ENCODE measurements at places on chromosomes 7 and 10.

GRCh38 chr10:22931948-22932347, 4.1 kb downstream of the ARMC3 start:
- DNase-seq: no peak

DNA sequence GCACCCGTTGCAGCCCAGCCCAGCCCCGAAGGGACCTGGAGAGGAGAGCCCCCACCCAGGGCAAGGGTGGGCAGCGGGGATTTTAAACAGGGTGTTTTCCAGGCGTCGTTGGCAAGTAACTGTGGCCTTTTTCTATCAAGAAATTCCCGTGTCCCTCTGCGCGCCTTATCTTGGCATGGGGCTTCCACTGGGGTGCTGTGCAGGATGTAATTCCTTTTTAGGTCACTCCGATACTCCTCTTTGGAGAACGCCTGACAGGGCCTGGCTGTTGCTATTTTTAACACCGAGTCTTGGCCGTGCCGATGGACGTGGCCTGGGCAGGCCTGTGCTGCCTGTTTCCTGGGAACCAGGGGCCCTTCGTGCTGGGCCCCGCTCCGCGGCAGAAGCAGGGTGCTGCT, 93.8 kb downstream of the INPP5A start:
- DNase-seq: no peak

DNA sequence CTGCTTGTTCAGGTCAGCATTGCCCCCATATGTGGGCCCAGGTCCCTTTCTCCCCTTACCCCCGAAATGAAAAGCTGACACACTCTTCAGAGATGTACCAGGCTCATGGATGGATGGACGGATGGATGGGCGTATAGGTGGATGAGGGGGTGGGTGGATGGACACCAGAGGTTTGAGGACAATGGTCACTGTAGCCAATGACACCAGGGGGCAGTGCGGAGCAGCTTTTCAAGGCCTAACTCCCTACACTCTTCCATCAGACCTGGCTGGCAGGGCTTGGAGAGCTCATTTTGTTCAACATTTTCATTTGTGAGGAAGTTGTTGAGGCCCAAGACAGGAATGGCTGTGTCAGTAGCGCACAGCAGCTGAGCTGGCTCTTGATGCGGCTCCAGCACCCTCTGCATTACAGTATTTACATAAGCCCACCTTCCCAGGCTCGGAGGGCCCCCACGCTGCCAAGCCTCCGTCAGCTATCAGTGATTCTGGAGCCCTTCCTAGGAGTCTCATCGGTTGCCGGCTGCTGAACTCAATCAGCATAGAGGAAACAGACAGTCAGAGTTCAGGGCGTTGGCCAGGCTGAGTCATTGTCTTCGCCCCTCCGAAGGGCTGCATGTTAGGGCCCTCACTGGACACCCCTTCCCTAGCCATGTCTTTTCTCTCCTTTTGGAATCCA, 11.6 kb upstream of the FFAR4 start:
- peak; percentile 51 for DNase-seq

DNA sequence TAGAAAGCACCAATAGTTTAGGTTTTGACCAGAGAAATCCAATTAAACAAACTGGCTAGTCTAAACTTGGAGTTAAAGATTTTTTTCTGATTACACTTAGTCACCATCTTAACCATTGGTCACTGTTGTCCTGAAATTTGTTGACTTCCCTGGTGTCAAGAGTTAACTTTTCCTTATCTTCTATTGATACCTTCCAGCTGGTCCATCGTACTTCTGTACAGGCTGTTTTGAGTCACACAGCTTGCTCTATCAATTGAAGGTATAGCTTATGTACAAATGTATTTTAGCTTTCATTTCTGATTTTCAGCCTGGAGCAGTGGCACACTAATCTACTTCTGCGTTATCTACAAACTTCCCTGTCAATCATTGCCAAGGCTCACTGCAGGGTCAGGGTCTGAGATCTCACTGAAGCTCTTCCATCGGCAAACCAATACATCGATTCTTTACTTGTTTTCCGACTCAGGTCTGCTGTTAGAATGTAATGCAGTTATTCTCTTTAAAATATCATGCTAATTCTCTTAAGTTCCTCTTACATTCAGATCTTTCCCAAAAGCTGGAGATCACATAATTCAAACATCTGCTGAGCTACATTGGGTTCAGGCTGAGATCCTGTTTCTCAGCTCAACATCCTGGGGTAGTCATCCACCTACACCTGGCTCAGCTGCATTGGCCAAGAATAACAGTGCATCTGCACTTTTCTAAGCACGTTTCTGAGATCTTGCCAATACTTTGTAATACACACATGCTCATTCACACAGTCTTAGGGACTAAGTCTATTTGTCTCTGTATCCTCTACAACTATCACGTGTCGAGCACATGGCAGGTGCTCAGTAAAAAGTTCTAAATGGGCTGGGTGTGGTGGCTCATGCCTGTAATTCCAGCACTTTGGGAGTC, 11.3 kb downstream of the MRPS33 start:
- DNase-seq: no peak

- no peak for DNase-seq
These were observed 189.9 kb upstream of the LYZL1 start for GRCh38 chr10:29099001-29099400.

GRCh38 chr7:65325793-65326432, 47.7 kb upstream of the ZNF92 start:
- no peak for DNase-seq

DNA sequence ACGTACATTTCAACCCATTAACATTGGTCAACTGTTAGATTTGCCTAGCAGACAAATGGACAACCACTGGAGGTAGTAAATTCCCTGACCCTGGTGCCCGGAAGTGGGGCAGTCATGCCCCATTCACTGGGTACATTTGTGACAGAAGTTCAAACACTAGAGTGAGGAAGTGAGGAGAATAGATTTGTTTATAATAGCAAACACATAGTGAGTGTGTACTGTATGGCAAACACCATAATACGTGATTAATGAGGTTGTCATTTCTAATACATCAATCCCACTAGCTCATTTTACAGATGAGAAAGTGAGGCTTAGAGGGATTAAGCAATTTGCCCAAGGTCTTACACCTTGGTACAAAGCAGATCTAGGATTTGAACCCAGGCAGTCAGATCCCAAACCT, 181.9 kb upstream of the MKLN1 start:
- no peak for DNase-seq

- DNase-seq: peak; percentile 23
These were observed 28.1 kb downstream of the EPHB4 start for GRCh38 chr7:100799037-100799896.

DNA sequence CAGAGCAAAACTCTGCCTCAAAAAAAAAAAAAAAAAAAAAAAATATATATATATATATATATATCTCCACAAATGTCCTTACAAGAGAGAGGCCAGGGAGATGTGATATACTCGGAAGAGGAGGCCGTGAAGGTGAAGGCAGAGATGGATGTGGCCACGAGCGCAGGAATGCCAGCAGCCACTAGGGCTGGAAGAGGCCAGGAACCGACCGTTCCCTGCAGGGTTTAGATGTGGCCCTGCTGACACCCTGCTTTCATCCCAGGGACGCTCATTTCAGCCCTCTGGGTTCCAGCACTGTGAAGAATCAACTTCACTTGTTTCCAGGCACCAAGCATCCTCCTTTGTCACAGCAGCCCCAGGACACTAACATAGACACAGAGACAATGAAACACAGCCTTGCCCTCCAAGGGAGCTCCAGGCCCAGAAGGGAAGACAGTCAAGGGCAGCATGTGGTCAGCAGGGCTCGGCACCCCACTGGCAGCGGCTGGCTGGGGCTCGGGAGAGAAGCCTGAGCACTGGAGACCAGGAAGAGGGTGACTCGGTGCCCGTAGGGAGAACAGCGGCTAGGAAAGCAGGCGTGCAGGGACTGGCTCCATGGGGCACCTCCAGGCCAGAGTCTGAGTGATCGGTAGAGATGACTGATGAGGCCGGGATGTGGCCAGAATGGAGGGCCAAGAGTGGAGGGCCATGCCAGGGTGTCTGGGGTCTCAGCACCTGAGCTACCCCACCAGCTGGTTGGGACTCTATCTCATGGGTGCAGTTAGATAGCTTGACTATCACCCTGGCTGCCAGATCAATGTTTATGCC, 7.6 kb downstream of the WDR86 start:
- no peak for DNase-seq

- DNase-seq: no peak
These were observed 368.6 kb downstream of the REEP3 start for GRCh38 chr10:63889803-63890202.

DNA sequence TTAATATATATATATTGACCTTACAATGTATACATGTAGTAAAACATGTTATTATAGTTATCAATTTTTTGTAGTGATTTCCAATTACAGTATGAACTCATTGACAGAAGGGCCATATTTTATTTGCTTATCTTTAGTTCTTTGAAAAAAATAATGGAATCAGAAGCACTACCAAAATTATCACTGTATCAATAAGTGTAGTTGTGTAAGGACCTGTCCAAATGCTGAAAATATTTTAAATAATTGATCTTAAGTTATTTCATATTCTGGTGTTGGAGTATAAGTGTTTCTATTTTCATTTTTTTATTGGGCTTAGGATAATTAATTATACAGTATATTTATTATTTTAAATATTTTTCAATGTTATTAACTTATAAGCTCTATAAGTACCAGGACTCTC, 8.5 kb upstream of the DGKB start:
- no peak for DNase-seq

DNA sequence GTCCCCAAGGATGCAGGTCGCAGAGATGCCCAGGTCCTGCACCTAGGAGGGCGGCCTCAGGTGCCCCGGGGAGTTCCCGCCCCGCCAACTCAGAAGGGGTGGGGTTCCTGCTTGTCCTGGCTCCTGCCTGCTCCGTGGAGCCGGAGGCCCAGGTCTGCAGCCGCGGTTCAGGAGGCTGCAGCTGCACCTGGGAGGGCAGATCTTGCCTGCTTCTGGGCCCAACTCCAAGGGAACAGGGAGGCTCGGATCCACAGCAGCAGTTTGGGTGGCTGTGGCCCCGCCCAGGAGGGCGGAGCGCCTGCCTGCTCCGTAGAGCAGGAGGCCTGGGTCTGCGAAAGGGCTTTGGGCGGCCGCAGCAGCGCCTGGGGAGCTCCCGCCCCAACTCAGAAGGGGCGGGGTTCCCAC, 108.2 kb upstream of the EGR2 start:
- DNase-seq: no peak

DNA sequence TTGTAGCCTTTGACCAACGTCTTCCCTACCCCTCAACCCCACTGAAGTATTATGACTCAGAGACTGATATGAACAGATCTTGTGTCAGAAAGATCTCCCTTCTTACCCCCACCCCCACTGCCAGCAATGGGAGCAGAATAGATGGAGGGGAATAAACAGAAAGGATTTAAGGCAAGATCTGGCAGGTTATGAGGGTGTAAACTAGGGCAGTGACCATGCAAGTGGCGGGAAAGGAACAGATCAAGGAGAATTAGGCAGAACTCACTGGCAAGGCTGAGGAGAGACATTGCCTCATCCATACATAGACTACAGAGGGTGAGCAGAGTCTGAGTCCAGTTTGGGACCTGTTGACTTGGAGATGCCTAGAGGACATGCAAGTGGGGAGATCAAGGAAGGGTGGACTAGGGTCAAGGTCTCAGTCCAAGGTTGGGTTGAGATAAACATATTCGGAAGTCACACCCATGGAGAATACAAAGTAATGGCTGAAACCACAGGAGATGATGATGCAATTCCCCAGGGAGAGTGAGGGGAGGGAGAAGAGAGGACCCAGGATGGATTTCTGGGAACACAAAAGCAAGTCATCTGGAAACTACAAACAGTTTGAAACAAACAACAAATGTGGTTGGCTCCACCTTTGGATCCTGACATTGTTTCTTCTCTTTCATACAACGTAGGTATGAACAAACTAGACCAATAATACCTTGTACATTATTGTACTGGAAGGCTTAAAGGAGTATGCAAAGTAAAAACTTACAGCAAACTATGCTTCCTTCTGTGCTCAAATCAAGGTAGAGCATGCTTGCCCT, 44.9 kb upstream of the IL6 start:
- no peak for DNase-seq

DNA sequence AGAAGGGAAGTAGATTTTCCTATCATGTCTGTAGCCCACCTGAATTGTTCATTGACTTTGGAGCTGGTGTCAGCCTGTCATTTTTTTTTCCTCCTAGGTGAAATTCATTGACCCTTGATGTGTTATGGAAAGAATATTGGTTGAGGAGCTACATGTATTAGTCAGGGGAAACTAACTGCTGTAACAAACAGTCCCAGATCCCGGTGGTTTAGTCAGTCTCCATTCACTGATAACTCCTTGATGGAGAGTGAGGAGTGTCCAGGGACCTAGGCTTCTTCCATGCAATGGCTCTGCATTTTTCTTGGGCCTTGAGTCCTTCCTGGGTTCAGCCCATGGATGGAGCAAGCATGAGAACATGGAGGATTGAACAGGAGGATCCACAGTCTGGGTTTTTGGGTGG, 643.2 kb downstream of the LRMDA start:
- DNase-seq: no peak

DNA sequence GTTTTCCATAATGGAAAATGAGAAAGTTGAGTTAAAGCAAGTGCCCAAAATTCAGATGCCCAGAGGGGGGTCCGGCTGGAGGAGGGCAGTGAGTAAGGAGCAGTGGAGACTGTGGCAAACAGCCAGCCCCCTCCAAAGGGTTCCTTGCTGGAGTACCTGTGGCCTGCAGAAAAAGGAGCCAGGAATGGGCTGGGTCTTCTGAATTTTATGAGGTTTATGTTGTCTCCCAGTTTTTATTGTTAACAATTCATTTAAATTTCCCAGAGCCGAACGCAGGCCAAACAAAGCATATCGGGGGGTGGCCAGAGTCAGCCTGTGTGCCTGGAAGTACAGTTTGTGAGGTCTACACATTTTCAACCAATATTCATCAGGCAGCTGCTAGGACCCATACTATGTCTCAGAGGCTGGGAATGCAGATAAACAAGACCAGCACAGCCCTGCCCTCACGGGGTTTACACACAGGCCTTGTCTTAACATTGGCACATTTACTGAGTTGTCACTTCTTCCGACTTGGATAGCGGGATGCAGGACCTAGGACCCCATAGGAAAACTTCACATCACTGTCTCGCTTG, 12.9 kb upstream of the CSGALNACT2 start:
- DNase-seq: no peak

GRCh38 chr7:150335774-150336112, 5.7 kb downstream of the RARRES2 start:
- no peak for DNase-seq

DNA sequence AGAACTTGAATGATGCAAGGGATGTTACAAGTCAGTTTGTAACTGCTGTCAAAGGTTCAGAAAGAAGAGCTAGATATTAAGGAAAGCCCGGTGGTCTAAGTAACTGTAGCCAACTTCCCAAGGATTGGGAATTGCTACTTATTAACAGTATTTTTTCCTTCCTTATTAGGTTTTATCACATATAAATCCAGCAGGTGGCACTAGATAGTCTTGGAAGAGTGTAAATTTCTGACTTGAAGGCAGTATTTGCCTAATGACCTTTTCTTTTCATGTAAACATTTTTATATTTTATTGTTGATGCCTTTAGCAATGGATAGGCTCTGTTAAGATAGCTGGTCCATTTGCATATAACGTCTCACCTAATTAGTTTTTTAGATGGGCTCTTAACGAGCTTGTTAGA, 51.2 kb downstream of the ANLN start:
- DNase-seq: peak; percentile 59

DNA sequence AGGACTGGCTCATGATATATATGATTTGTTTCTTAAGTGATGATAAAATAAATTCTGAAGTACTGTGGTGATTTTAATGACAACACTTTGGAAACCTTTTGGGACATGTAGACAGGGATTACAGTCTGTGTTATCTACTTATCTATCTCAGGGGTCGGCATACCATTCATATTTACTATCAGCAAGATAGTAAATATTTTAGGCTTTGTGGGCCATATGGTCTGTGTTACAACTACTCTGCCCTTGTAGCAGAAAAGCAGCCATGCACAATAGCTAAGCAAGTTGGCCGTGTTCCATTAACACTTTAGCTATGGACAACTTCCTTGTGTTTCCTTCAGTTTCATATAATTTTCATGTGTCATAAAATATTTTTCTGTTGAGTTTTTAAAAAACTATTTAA, 97.8 kb upstream of the PRPS1L1 start:
- DNase-seq: no peak
